ENCODE measurements at places on chromosomes 4 and X.

DNA sequence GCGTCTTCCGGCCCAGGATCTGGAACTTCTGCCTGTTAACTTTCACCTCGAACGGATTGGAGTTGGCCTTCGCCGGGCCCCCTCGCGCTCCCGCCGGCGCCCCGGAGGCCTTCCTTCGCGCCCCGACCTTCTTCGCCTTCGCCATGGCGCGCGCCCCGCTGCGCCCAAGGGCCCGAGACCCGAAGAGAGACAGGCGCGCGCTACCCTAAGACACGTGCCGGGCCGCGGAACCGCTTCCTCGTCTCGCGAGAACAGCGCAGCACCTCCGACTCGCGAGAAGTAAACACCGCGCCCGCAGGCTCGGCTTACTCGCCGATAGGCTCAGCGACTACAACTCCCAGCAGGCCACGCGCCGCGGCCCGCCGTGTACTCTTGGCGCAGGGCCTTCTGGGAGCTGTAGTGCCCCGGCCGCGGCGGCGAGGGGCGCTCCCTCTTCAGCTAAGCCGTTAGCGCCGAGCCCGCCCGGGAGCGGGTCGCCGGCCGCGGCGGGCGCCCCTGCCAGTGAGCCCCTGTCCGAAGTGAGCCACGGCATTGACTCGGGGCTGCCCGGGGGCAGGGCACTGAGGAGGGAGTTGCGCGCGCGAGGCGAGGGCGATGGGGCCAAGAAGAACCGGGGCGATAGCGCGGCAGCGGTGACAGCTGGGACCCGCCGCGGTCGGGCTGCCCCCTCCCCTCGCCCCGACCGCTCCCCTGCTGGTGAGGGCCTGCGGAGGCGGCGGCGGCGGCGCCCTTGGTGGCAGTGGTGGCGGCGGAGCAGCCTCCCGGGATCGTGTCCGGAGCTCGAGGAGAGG lies at the start of the genes GRK4 and NOP14:
Gene GRK4 (plus strand): TSS at position 397 of the 791 bp plus-strand sequence. CDS start 500 bp downstream, outside the sequence.
Gene NOP14 (minus strand): TSS at position 232 of the 791 bp plus-strand sequence. CDS start 87 bp downstream, at position 145.
- DNase-seq, result peak; percentile 98

GRCh38 chr4:7620814-7621176 lies 186.1 kb upstream of the PSAPL1 start:
- no peak for DNase-seq

GRCh38 chr4:67700116-67700737 lies 728 bp downstream of the UBA6 start:
- DNase-seq, result no peak

DNA sequence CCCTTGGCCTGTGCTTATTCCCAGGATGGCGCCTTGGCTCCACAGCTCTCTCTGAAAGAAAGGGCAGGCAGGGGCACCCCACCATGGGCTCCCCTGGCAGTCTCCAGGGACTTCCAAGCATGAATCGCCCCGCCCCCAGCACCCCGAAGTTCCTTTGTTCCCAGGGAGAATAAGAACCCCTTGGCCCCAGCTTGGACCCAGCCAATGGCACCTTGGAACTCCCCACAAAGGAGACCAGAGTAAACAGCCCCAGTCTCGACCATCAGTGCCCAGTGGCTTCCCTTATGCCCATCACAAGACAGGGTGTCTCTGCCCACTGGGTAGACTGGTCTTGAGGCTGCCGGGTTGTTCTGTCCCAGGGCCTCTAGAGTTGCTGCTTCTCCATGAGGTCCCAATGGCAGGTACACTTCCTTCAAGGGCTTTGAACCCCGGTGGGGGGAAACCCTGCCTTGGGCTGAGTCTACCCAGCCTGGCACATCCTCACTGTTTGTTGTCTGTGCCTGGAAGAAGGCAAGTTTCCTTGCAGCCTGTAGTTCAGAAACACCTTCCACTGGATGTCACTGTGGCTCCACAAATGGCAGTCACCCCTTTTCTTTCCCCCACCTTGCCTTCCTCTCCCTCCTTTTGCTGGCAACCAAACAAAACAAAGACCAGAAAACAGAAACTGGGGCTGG lies 30.8 kb downstream of the NBDY start:
- no peak for DNase-seq

DNA sequence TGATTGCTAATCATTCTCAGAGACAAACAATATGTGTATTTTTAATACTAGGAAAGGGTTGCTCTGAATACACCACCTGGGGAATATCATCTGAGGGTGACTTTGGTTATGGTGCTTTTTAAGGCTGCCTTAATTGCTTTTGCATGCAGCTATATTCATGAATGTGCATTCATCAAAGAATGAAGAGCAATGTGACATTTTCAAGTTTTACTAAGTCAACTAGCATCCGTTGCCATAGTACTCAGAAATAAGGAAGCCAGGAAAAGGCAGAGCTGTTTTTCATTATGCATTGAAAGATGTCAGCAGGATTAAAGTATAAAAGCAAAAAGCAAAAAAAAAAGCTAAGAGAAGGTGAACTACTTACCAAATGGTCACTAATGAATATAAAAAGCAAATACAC lies 67.4 kb upstream of the PCDH18 start:
- no peak for DNase-seq

DNA sequence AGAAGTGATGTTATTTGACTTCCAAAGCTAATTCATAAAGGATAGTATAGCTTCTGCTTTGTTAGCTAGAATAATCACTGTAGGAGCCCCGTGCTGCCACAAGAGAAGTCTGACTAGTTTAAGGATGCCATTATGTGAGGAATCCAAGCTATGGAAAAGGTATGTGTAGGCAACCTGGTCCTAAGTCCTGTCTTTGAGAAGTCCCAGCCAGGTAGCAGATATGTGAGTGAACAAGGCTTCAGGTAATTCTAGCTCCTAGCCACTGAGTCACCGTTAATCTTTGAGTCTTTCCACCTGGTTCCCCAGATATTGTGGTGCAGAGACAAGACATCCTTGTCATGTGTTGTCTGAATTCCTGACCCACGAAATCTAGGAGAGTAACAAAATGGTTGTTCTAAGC lies 55.5 kb downstream of the BMP3 start:
- DNase-seq, result no peak

DNA sequence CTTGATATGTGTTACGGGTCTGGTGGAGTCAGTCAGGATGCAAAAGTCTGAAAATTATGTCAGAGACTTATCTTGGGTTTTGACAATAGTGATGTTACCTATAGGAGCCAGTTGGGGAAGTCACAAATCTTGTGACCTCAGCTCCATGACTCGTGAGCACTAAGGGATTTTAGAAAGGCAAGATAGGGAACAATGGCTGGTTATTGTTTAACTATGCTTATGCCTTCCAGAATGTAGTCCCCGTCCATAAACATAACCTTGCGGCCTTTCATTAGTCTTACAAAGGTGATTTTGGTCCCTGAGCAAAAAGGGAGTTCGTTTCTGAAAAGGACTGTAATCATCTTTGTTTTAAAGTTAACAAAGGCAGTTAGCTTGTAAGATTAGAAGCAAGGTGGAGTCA lies 23.9 kb upstream of the GATB start:
- DNase-seq, result no peak

GRCh38 chr4:124401606-124402005 lies 310.9 kb downstream of the ANKRD50 start:
- DNase-seq, result no peak

DNA sequence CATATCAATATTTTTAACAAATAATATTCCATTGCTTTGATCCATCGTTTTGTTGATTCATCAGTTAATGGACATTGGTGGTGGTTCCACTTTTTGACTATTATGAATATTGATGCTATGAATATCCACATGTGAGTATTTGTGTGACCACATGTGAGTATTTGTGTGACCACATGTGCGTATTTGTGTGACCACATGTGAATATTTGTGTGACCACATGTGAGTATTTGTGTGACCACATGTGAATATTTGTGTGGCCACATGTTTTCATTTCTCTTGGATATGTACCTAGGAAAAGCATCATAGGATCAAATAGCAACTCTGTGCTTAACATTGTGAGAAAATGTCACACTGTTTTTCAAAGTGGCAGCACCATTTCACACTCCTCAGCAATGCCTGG lies 433.6 kb upstream of the FRG1 start:
- no peak for DNase-seq

GRCh38 chrX:112688242-112688641 lies 8.5 kb upstream of the LHFPL1 start:
- DNase-seq, result no peak

DNA sequence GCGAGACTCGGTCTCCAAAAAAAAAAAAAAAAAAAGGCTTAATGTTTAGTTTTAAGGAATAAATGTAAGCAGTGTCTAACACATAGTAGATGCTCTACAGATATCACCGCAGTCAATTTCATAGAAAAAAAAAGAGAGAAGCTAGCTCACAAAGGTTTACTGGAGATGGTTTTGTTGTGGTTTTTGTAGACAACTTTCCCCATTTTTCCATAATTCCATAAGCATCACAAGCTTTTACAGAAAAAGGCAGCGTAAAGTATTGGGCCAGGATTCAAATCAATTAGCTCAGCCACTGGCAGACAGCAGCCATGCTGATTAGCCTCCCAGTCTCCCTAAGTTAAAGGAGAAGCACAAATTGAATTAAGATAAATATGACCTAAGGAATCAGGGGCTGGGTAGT lies 1.5 kb downstream of the GRSF1 start:
- DNase-seq, result no peak

All from WTC11 (cell line).